ENCODE measurements at places on chromosomes 1 and 21.
A peak's percentile ranks its signal among the peaks of the same experiment; 100 is the strongest.

- no peak for DNase-seq
These were observed 103.0 kb downstream of the DISC1 start for GRCh38 chr1:231729544-231729943.

DNA sequence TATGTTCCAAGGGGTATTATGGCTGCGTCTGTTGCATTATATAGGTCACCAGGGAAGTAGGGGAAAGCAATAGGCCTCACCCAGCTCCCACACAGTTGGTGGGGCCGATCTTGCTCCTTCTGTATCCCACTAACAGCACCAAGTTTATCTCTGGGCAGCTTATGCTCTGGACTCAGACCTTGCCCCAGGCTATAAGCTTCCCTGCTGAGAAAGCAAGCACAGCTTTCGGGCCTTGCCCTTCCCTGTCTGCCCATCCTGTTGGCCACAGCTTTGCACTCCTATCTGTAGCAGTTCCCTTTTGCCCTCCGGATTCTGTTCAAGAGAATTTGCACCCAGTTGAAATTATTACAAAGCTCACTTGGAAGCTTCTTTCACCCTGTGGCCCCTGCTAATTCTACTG is 12.9 kb downstream of the KCNE1 start:
- no peak for DNase-seq

DNA sequence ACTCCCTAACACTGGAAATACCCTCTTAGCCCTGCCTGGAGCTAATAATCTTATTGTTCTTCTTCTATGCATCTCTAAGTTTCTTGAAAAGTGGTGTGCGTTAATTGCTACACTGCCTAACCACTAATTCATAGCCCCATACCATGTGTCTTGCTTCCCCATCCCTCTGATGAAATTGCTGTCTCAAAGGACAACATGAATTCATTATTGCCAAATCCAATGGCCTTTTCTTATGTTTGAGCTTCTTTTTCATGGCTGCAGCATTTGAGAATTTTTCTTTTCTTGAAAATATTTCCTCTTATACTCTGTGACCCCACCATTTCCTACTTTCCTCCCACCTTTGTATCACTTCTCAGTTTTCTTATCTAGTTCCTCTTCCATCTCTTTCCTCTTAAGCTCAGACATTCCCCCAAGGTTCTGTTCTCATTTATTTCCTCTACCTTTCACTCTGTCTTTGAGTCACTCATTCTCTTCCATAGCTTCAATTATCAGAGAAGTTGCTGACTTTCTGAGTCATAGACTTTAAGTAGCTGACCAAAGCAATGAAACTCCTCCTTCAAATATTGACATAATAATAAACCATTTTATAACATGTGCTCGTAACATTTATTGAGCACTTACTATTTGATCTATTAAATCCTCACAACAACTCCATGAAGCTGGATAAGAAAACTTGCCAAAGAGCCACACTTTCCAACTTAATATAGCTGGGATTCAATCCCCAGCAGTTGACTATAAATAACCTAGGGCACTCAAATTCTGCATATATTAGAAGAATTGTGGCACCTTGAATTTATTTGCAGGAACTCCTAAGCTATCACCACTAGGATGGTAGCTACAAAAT is 35.5 kb upstream of the ATP6V1G3 start:
- no peak for DNase-seq

- no peak for DNase-seq
These were observed 32.1 kb downstream of the ALDH9A1 start for GRCh38 chr1:165666152-165666825.

- no peak for DNase-seq
These were observed 51.1 kb downstream of the USP1 start for GRCh38 chr1:62487956-62488355.

- DNase-seq, result no peak
These were observed 303.6 kb downstream of the LMX1A start for GRCh38 chr1:165052936-165053335.

DNA sequence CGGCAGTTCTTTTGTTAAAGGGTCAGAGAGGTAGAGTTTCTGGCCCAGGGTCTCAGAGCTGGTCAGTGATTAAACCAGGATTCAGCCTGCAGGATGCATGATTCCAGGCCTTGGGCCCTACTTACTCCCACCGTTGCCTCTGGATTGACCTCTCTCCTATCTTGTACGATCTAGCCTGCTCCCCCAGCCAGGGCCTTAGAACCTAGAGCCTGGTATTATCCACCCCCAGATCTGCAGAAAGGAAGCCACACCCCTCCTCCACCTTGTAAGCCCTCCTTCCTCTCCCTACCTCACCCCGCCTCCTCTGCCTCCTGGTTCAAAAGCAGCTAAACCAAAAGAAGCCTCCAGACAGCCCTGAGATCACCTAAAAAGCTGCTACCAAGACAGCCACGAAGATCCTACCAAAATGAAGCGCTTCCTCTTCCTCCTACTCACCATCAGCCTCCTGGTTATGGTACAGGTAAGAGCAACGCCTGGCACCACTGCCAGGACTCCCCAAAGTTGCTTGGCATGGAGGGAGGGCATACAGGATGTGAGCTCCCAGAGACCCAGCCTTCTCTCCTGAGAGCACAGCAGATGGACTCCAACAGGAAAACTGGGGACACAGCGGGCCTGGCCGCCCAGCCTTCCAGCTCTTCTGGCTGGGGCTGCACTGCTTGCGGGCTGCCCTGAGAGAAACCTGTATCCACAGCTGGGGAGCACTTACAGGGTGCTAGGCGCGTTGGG is at the start of gene CD52:
Gene CD52, plus strand, starts transcription at position 347 of the 726 bp plus-strand sequence. Its CDS starts 60 bp downstream, at position 407.
- DNase-seq, result no peak

DNA sequence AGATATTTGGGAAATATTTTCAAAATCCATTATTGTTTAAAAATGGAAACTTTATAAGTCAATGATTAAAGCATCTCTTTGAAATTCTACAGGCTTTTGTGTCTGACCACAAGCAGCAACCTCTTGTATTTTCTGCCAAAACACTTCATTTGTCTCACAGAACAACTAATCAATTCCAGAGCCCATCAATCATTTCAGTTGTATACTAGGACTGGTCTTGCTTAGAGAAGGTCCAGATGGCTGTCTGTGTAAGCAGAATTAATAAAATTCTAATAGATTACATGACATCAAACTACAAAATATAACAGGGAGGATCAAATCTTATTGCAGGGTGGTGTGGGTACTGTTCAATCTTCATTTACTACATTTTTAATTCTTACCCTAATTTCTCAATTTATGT is 76.4 kb downstream of the ACBD6 start:
- DNase-seq, result no peak

DNA sequence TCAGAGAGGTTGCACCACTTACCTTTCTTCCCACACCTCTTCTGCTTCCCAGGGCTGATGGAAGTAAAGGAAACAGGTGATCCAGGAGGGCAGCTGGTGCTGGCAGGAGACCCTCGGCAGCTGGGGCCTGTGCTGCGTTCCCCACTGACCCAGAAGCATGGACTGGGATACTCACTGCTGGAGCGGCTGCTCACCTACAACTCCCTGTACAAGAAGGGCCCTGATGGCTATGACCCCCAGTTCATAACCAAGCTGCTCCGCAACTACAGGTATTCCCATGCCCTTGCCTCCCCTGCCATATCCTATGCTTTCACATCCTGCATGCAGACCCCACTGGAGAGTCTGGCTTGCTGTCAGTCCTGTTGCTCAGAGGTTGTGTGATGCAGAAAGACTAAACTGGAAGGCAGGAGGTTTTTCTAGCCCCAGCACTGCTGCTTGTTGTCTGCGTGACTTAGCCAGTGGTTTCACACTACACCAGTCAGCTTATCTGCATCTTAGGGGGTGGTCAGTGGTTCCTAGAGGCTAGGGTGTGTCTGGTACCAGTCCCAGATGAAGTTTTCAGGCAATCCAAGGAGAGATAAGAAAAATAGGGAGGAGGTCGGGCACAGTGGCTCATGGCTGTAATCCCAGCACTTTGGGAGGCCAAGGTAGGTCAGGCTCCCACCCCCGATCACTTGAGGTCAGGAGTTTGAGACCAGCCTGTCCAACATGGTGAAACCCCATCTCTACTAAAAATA is 10.2 kb downstream of the RHOC start:
- no peak for DNase-seq

DNA sequence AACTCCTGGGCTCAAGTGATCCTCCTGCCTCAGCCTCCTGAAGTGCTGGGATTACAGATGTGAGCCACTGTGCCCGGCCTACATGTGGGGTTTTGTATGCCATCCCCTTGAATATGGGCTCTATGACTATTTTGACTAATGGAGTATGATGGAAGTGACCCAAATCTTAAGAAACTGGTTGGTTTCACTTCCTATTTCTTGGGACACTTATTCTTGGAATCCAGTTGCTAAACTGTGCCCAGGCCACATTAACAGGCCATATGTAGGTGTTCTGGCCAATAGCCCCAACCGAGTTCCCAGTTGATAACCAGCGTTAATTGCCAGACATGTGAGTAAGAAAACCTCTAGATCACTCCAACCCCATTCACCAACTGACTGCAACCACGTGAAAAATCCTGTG is 36.3 kb upstream of the CLIC4 start:
- no peak for DNase-seq

GRCh38 chr1:21255284-21255942 is 34.9 kb downstream of the ECE1 start:
- peak; percentile 18 for DNase-seq

GRCh38 chr1:234554218-234554697 is 55.7 kb downstream of the IRF2BP2 start:
- no peak for DNase-seq

- DNase-seq, result no peak
These were observed 56.5 kb upstream of the ESRRG start for GRCh38 chr1:216779686-216780085.

GRCh38 chr1:5223206-5223605 is 568.8 kb downstream of the AJAP1 start:
- DNase-seq, result no peak

DNA sequence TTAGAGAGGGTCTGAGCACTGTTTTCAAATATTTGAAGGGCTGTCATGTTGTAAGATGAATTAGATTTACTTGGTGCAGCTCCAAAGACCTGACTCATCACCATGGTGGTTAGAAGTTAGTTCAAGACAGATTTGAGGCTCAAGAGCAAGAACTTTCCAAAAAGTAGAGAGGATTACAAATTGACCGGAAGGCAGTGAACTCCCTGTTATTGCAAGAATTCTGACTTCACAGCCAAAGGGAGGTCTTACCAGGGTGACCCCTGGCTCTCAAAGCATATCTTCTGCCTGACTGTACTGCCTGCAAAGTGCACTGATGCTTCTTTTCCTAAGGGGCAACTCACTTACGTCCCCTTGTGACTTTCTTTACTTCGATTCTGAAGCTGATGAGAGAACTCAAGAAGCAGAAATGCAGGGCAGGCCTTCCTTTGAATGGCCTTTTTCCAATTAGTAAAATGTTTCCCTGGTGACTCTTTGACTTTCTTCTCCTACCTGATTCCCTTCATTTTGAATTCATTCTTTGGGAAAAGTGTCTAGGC is 86.4 kb downstream of the NAV1 start:
- no peak for DNase-seq

DNA sequence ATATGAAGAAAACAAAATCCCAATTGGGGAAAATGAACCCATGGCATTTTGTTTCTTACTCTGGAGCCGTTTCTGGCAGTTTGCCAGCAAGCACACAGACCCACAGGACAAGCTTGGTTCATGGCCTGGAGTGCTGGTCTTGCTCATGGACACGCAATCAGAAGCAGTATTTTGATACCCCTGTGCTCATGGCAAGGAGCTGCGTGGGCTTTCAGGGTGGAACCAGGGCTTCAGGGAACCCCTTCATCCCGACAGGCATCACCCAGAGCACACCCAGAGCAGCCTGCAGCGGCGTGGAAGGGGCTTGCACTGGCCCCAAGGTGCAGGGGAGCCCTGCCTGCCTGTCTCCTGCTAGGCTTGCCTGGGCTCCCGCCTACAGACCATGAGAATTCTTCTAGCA is 45.4 kb upstream of the PCBP3 start:
- DNase-seq, result no peak

DNA sequence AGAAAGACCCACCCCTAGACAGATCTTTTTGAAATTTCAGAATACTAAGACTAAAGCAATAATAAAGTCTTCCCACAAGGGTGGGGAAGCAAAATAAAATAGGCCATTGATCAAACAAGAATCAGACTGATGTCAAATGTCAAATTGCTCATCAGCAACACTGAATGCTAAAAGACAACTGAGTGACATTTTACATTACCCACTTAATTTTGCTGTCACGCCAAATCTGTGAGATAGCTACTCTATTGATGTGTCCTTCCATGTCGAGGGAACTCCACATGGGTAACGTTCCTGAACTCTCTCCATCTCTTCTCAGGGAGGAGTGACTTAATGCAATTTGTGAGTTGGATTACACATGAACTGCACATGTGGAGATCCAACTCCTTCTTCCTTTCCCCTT is 271.7 kb upstream of the CAMK1G start:
- DNase-seq, result no peak

- DNase-seq, result no peak
These were observed 96.3 kb upstream of the RALGPS2 start for GRCh38 chr1:178628637-178629251.

GRCh38 chr1:231940701-231941100 is 314.1 kb downstream of the DISC1 start:
- DNase-seq, result no peak

GRCh38 chr1:9442278-9442846 is 96.9 kb upstream of the SLC25A33 start:
- no peak for DNase-seq

Measured in NCI-H526 treated with DMSO at 0.1 percent for 48 hours (cell line).